ENCODE measurements at places on chromosomes 2 and 18.

GRCh38 chr18:22034276-22034675 is 135.1 kb upstream of the GATA6 start:
- no peak for DNase-seq

- DNase-seq, result peak; percentile 59
Observed at GRCh38 chr18:48539406-48540250, 797 bp downstream of the CTIF start.

- peak; percentile 83 for DNase-seq
Observed at GRCh38 chr2:40213071-40213470, 238.8 kb downstream of the SLC8A1 start.

DNA sequence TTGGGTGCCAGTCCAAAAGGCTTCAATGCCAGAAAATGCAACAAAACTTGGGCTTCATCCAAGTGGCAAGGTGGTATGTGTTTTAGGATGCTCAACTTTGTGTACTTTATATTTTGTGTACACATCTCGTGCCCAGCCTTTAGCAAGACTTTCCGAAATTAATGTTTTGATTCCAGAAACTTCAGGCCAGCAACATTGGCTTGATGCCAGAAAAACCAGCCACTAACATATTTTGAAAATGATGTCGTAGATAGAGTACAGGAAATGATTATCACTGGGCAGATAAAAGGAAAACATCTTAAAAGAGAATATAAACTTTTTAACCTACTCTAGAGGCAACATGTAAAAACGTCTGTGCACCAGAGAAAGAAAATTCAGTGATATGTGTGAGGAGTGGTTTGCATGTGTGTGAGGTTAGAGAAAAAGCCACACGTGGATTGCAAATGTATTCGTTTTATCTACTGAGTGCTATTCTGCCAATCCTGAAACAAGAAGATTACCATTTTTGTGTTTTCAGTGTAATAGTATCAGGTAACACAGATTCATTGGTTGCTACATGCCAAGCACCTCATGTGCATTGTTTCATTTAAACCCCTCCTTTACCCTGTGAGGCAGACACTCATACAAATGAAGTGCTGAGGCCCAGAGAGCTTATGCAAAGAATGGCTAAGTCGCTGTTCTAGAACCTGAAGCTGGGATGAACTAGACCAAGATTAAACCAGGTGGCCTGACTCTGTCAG is 264.8 kb downstream of the C1D start:
- peak; percentile 66 for DNase-seq

DNA sequence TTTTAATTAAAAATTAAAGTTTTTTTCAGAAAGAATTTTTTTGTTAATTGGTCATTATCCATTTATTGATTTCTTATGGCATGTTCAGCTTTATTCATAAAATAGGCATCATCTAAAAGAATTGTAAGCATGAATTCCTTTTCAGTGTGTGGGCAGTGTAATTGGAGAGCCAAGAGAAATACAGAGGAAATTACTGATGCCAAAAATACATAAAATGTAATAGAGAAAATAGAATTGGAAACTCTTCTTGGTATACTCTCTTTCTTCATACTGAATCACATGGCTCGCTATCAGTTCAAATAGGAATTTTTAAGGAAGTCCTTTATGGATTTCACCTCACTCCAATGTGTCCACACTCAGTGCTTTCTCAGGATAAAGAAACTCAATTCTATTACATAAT is 663.6 kb upstream of the NRXN1 start:
- peak; percentile 65 for DNase-seq

GRCh38 chr2:1305342-1306013 is 107.8 kb upstream of the TPO start:
- DNase-seq, result no peak

DNA sequence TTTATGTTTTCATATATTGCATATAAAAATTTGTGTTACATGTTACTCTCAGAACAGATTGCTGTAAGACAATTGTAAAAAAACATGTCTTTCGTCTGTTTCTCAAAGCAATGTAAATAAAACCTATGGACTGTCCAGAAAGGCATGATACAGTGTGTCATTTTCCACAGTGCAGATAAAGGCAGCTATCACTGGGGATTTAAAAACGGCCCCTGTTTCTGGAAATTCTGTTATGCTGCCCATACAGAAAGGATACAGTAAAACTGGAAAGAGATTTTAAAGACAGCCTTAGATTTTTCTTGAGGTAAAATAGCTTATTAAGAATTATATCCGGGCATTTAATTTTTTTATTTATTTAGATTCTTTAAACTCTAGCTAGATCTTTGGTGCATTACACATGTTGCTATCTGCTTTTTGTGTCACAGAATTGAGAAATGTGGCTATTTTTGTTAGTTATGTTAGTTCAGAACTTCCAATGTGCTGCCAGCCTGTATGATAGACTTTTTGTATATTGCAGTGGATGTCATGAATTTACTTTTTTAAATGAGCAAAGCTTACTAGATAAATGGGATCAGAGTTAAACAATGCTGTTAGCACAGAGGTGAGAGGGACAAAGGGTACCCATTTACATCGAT is 859 bp upstream of the INO80D start:
- no peak for DNase-seq

DNA sequence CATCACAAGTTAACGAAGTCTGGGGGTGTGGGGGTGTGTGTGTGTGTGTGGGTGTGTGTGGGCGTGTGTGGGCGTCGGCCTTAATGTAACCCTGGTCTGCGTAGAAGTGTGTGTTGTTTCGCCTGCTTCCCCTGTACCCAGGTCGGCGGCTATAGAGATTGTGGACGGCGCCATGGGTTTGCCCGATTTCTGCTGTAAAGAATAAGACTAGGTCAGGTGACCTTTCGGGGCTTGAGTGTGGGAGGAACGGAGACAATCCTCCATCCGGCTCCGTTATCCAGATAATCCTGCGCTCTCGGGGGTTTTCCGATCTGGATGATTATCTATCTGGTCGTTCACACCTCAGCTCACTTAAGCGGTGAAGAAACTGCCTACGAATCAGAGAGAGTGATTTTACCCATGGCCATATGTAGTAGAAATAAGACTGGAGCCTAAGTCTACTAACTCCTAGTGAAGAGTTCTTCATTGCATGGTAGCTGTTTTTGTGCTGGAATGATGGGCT is 543 bp downstream of the HADHB start:
- peak; percentile 28 for DNase-seq

GRCh38 chr2:56088411-56088810 is 95.4 kb upstream of the CCDC85A start:
- DNase-seq, result peak; percentile 3

- DNase-seq, result no peak
Observed at GRCh38 chr2:75130171-75130570, 69.1 kb downstream of the TACR1 start.

DNA sequence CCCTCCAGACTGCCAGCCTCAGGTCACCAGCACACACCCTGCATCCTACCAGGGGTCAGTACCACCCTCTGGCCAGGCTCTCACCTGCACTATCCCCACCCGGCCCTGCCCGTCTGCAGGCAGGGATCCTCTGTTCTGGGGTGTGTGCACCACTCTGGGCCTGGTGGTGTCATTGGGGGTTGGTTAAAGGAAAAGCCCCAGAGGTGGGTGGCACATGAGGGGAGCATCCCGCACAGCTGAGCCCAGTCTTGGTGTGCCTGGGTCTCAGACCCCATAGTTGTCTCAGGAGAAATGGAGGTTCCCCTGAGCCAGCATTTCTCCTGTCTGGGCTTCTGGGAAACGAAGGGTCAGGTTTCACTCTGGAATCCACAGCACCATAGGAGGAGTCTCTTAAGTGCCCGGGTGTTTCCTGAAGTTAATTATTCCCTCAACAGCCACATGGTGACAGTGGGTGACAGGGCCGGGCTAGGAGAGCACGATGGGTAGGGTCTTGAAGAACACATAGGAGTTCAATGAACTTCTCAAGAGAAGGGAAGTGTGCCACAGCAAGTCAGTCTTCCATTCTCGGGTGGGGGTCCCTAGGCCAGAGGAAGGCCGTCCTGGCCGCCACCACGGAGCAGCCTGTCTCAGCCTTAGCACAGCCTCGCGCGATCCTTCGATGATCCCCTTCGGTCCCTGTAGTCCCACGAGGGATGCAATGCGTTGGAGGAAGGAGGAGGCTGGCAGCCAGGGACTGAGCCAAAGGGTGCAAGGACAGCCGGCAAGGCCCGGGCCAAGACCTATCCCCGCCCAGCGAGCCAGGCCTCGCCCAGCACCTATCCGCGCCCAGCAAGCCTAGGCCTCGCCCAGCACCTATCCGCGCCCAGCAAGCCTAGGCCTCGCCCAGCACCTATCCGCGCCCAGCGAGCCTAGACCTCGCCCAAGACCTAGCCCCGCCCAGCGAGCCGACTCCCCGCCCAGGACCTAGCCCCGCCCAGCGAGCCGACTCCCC is 1.1 kb upstream of the FARP2 start:
- DNase-seq, result peak; percentile 51

- no peak for DNase-seq
Observed at GRCh38 chr2:74762789-74763188, 71.1 kb upstream of the HK2 start.

- DNase-seq, result peak; percentile 34
Observed at GRCh38 chr2:17752892-17753802, 463 bp downstream of the SMC6 start.

GRCh38 chr2:238345297-238345968 is 25.1 kb downstream of the TRAF3IP1 start:
- DNase-seq, result no peak

DNA sequence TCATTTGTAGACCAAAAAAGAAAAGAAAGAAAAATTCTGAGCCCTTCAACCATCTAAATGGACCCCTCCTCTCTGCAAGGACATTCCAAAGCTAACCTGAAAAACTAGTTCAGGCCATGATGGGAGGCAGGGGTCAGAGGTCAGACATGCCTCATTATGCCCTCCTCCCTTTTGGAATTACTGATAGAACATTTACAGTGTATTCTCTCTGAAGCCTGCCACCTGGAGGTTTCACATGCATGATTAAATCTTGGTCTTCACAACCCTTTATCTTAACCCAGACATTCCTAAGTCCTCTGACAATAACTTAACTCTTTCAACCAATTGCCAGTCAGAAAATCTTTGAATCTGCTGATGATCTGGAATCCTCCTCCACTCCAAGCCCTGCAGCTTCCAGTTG is 86.0 kb downstream of the SPP2 start:
- DNase-seq, result no peak

GRCh38 chr2:9206991-9207640 is 504 bp downstream of the ASAP2 start:
- no peak for DNase-seq

DNA sequence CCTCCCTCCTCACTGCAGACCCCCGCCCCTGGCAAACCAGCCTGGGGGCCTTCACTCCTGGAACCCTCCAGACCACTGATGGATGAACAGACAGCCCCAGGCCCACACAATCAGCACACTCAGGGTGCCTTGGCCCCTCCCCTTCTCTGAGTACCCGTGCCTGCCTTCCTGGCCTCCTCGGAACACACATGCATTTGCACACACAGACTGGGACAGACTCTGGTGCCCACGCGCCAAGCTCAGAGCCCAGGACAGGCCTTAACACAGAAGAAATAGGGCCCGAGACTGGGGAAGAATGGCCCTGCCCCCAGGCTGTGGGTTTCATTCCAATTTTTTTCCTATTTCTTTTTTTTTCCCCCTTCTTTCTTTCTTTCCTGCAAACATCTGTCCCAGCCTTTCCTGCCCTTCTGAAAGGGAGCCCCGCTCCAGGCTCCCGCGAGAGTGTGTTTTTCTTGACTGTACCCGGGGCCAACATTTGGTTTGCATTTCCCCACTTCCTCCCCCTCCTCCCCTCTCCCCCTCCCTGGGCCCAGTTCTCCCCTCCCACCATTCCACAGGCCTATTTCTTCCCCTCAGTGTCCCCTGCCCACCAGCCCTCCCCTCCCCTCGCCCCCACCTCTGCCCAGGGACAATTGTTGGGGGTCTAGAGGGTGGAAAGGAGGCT is 618 bp upstream of the TNS1 start:
- peak; percentile 55 for DNase-seq

DNA sequence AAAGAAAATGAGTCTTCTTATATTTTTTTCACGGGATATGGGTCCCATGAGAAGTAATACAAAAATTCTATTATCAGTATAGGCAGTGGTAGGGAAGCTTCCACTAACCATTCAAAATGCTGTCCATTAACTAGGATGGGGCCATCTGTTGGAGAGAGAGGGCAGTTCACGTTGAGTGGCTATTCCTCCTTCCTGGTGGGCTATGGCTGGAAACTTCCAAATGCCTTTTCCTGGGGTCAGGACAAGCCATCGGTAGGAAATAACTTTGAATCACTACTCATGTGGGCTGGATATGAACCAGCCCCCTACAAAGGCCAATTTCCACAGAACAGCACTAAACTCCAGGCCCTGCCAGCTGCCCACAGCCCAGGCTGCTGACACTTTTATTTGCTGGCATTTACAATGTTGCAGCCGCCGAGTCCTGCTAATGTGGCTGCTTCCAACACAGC is 156.1 kb upstream of the HNRNPA3 start:
- no peak for DNase-seq

DNA sequence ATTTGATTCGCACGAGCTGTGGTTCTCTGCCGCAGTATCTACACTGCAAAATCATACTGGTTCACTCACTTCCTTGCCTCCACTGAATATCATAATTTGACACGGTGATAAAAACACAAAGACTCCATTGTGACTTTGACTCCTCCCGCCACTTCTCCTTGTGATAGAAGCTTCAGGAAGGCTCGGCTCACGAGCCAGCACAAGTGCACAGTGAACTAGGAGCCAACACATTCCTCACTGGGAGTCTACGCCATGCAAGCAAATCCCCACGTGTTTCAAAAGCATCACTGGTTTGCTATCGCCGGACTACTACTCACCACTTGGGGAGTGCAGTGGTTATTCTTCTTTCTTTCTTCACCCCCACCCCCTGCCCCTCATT is 293.3 kb upstream of the PARD3B start:
- DNase-seq, result no peak

DNA sequence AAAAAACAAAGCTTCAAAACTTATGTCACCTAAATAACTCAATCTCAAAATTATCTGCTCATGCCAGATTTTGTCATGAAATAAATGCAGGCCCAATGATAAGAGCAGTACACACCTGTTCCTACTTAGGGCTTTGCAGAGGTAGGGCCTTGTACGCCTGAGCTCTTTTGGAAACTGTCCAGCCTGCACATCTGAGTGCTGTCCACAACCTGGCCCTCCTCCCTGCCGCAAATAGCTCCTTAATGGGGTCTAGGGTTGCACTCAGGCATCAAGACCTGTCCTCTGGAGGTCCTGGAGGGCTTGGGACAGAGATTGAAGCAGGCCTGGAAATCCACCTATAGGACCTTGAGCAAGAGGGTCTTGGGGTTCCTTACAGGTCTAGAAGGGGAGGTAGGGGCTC is 115.4 kb upstream of the CCDC195 start:
- DNase-seq, result no peak

DNA sequence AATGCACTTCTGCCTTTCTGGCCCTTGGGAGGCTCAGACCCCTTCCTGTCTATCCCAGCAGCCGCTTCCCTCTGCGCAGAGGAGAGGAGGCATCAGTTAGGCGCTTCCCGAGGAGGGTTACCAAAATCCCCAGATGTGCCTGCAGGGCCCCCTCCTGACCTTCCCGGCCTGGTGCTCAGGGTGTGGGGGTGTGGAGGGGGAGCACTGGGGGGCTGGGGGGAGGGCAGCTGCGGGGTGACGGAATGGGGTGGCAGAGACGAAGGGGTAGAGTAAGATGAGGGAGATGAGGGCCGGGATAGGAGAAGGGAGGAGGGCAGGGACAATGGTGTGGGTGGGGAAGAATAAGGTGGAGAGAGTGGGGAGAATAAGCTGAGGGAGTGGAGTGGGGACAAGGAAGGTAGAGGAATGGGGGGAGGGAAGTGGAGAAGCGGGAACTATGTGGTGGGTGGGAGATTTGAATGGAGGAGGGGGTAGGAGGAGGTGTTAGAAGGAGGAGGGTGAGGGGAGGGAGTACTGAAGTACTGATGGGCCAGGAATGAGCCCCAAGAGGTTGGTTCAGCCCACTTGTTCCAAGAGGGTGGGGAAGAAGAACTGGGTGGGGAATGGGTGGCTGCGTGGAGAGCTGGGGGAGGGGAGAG is 6.5 kb upstream of the ZAP70 start:
- DNase-seq, result no peak
